ENCODE measurements at places on chromosomes 5 and 9. TPM values are rescaled to one million over a fixed set of nuclear protein-coding genes. Genes with fewer than 3 reads are reported as not detected.

GRCh38 chr5:174736331-174736721 lies 11.9 kb downstream of the MSX2 start:
- peaks cover 2% of the 10 kb centered on the region for H3K36me3 ChIP-seq
- no peak overlapping the region for H3K27ac ChIP-seq
- peaks cover 86% of the 10 kb centered on the region for H3K27me3 ChIP-seq

- no peak for DNase-seq
- H3K36me3 ChIP-seq: no peaks in the 10 kb centered on the region
- H3K27me3 ChIP-seq: no peaks in the 10 kb centered on the region
- peaks cover 3% of the 10 kb centered on the region for H3K4me1 ChIP-seq
- H3K27ac ChIP-seq: no peak overlapping the region
Observed at GRCh38 chr5:20331826-20332225, 343.8 kb upstream of the CDH18 start.

DNA sequence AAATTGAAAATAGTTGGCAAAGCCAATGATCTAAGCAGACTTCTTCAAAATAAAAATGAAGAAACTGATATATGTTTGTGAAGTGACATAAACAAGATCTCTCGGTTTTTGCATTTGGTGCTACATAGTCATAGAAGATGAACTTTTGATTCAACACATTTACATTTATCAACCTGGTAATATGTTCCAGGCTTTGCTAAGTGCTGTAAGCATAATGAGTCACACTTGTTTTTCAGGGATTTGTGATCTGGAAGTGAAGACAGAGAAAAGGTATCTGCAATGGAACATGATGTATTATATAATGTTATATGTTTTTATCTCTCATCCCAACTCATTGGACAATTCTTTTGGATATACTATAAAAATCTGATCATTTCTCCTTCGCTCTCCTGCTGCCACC lies 801.4 kb downstream of the BRINP1 start:
- H3K27me3 ChIP-seq: no peaks in the 10 kb centered on the region
- no peak overlapping the region for H3K4me3 ChIP-seq
- DNase-seq: no peak

Gene PHF24
- 0.23 TPM for total RNA-seq

DNA sequence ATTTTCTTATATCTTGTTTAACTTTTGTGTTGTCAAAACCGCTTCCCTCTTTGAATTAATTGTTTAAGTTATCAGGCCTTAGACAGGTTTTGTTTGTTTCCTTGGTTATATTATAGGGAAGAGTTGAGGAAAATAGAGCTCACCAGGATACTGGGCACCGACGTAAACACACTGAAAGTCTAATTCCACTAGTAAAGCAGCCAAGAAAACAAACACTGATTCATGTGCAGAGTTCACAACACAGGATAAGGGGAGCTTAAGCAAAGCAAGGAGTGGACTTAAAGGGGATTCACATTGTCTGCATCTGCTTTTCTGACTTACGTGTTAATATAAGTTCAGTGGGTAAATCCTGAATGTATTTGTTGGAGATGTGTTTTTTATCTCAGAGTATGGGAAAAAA lies 139.0 kb upstream of the CDH6 start:
- no peaks in the 10 kb centered on the region for H3K36me3 ChIP-seq
- DNase-seq: no peak
- no peaks in the 10 kb centered on the region for H3K27me3 ChIP-seq
- peaks cover 1% of the 10 kb centered on the region for H3K4me1 ChIP-seq

Gene LRRC26
- total RNA-seq: not detected

DNA sequence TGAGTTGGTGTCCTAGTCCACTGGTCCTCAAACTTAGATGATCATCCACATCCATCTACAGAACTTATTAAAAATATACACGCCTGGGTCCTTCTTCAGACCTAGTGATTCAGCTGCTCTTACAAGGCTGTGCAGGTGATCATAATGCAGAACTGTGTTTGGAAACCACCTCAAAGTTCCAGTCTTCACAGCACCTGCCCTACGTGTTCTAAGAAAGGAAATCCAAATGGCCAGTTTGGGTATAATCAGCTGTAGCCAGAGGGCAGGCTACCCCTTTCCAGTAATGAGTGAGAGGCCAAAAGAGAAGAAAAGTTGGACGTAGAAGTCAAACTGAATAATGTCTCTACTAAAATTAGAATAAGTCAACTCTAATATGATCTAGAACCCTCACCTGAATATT lies 15.4 kb downstream of the REEP5 start:
- H3K4me1 ChIP-seq: peaks cover 16% of the 10 kb centered on the region
- H3K27me3 ChIP-seq: no peaks in the 10 kb centered on the region
- no peak overlapping the region for H3K4me3 ChIP-seq

DNA sequence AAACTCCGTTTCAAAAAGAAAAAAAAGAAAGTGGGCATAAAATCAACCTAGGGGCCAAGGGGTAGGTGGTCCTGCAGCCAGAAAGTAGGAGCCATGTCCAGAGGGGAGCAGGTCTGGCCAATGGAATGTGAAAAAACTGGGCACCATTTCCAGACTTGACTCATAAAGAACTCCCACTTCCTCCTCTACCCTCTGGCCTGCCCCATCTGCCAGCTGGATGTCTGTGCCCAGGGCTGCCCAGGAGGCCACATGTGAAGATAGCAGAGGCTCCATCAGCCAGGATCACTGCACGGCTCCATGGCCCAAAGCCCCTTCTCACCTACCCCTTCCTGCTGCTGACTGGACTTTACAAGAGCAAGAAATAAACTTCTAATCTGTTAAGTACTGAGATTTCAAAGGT lies 42.1 kb upstream of the EEIG1 start:
- H3K27me3 ChIP-seq: no peaks in the 10 kb centered on the region
- H3K4me3 ChIP-seq: no peak overlapping the region
- peaks cover 67% of the 10 kb centered on the region for H3K4me1 ChIP-seq
- DNase-seq: no peak

DNA sequence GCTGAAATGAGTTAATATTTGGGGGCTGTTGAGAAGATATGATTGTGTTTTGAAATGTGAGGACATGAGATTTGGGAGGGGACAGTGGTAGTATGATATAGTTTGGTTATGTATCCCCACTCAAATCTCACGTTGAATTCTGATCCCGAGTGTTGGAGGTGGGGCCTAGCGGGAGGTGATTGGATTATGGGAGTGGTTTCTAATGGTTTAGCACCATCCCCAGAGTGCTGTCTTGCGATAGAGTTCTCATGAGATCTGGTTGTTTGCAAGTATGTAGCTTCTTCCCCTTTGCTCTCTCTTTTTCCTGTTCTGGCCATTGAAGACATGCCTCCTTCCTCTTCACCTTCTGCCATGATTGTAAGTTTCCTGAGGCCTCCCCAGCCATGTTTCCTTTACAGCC lies 386.0 kb downstream of the ARRDC3 start:
- no peak overlapping the region for H3K27ac ChIP-seq
- no peaks in the 10 kb centered on the region for H3K4me1 ChIP-seq
- peaks cover 4% of the 10 kb centered on the region for H3K27me3 ChIP-seq
- H3K36me3 ChIP-seq: peaks cover 5% of the 10 kb centered on the region
- H3K4me3 ChIP-seq: no peak overlapping the region

DNA sequence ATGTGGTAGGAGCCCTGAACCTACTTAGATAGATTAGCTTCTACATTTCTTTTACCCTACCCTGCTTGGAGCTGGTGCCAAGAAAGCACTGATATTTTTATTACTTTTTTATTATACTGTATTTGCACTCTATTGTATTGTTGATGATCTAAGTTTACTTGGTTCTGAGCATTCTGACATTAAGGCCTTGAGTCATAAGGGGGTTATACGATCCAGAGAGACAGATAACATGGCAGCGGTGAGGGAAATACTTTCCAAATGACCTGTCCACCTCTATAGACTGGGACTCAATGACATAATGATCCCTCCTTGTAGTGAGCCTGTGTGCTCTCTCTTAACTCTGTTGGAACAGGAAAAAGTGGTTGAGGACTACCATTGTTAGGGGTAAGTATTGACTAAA lies 176.3 kb downstream of the MAN2A1 start:
- no peak overlapping the region for H3K27ac ChIP-seq
- H3K36me3 ChIP-seq: peaks cover 63% of the 10 kb centered on the region
- peaks cover 48% of the 10 kb centered on the region for H3K4me1 ChIP-seq

Gene CARTPT
- total RNA-seq: not detected

Gene SLC1A3
- 0.42 TPM for total RNA-seq
